ENCODE measurements at places on chromosomes 12 and 14.

GRCh38 chr12:54420766-54421144 is 1.7 kb upstream of the ITGA5 start:
- no peak for DNase-seq

GRCh38 chr14:38206689-38207376 is 871 bp upstream of the SSTR1 start:
- DNase-seq, result no peak

DNA sequence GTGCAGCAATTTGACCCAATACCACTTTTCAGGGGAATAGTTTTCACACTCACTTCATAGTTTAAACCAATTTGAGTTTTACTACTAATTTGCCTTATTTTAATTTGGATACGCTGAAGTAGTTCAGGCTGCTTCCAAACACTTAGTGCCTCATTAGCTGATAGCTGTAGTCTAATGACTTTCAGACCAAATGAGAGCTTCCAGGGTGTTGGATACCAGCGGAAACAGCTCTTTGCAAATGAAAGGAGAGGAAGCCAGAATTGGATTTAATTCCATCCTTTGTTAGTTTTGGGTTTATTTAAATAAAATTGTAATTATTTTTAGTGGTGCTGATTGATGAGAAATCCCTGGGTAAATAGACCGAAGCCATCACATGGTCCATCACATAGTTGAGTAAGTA is 158.3 kb upstream of the SEL1L start:
- DNase-seq, result peak; percentile 19

- no peak for DNase-seq
Observed at GRCh38 chr14:94111276-94112095, 950 bp downstream of the IFI27 start.

GRCh38 chr12:122934722-122935121 is 31.5 kb downstream of the ABCB9 start:
- no peak for DNase-seq

GRCh38 chr12:104215638-104216297 is at the start of gene TXNRD1:
Gene TXNRD1, plus strand, starts transcription at chr12:104215779. Its CDS starts 24 bp downstream, at chr12:104215803.
- no peak for DNase-seq

DNA sequence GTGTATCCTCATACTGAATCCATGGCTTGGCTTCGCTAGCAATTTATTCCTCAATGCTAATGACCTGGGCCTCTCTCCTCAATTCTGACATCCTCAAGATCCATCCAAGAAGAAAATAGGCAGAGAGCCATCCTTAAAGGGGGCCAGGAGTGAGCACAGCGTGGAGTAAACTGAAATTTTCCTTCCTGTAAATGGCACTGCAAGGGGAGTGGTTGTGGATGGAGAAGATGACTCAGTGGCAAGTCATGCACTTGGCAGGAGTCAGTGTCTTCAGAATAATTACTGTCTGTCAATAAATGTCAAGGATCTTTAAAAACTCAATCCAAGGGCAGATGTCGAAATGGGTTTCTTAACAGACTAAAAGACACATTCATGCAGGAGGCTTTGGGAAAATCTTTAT is 88.0 kb upstream of the TMEM132C start:
- DNase-seq, result no peak

- no peak for DNase-seq
Observed at GRCh38 chr12:64655141-64655540, 44.8 kb downstream of the RASSF3 start.

DNA sequence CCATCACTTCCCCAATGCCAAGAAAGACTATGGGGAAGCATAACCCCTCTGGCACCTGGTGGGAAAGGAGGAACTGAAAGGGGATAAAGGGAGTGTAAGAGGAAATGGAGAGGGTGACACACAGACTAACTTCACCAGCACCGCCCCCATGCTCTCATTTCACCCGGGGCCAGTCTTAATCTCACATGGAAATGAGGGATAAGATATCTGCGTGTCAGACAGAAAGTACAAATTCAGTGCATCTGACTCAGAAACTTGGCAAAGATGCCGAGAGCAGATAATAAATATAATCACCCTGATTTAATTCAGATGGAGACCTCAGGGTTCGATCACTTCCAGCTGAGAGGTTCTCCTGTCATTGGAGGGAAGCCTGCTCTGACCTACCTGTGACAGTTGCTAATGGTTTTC is 191.6 kb downstream of the DUSP6 start:
- no peak for DNase-seq

DNA sequence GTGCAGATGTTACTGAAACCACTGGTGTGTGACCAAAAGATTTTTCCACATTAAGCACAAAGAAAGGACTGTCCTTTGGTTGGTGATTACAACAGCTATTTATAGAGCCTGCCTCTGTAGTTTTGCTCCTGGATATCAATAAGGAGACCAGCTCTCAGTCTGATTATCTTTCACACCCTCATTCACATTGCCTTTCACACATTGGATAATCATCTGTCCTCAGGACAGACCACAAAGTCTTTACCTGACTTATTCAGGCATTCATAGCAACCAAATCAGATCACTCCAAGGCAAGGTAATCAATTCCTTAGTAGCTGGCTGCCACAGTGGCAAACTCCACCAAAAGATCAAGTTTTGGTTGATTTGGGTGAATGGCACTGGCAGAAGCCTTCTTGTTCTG is 59.6 kb upstream of the CPSF6 start:
- DNase-seq, result no peak
